ENCODE measurements at places on chromosomes 2 and 18. TPM values are rescaled to one million over a fixed set of nuclear protein-coding genes. Genes with fewer than 3 reads are reported as not detected.

The ZNF2 gene
- 1.7 TPM for polyA plus RNA-seq

The RASGRP3 gene
- polyA plus RNA-seq = 6.3 TPM

The CD8B gene
- 9.3 TPM for polyA plus RNA-seq

The KIF1A gene
- polyA plus RNA-seq = 0.15 TPM

The SMARCAL1 gene
- polyA plus RNA-seq = 10.2 TPM

The MTX2 gene
- 36.2 TPM for polyA plus RNA-seq
